PC-9 (cell line): ENCODE measurements at places on chromosomes 12 and 14. TPM values are rescaled to one million over a fixed set of nuclear protein-coding genes. Genes with fewer than 3 reads are reported as not detected.

DNA sequence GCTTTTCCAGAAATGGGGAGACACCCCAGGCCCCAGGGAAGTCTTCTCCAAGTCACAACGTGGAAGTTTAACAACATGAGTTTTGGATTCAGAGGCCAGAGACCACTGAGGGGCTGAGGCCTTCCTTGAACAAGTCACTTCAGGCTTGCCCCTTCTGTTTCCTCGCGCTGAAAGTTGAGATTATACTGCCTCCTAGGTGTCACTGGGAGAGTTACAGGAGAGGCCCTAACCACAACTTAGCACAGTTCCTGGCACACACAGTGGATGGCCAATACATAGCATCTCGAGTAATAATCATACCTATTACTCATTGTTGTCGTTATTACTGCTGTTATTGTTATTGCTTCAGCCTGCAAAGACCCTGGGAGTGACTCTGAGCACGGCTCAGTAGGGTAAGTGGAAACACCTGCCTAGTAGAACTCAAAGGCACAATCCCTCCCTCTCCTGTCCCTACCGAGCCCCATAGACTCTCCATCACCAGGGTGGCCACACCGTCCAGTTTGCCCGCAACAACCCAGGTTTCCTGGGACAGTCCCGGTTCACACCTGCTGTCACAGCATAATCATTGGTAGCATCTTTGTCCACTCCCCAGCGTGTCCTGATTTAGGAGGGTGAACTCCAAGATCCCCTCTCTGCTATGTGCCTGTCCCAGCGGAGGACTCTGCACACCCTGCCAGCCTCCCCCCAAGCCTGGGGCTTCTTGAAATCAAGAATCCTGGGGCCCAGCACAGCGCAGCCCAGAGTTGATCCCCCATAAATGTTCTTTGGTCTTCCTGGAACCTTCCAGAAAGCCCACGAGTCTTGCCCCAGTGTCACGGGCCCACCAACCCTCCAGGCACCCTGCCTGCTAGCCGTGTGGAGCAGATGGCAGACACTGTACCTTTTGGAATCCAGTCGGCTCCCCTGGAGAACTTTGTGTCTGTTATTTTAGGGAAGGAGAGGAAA lies 85.0 kb downstream of the SYNE3 start:
- H3K4me1 ChIP-seq = no peaks in the 10 kb centered on the region
- H3K36me3 ChIP-seq = no peaks in the 10 kb centered on the region
- H3K4me3 ChIP-seq = no peak overlapping the region
- no peak for DNase-seq
- no peak overlapping the region for H3K27ac ChIP-seq

DNA sequence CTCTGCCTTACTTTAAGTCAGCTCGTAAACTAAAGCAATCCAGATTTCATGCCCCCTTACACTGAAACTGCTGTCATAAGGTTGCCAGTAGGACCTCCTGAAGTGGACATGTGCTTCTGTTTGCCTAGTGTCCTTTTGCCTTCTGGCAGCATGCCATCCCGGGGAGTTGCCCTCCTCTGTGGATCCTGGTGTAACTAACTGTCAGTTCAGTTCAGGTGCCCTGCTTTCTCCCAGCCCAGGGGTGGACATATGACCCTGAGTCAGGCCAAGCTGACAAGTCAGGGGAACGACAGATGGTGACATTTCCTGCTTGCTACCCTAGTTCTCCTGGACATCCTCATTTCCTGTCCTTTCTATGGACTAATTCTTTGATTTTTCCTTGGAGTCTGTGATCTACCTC lies 25.6 kb downstream of the AKAP6 start:
- no peak overlapping the region for H3K4me3 ChIP-seq
- H3K4me1 ChIP-seq = no peaks in the 10 kb centered on the region

Gene BCL2L2
- total RNA-seq = 20.3 and 25.7 TPM in 2 replicates

- no peak overlapping the region for H3K27ac ChIP-seq
- no peaks in the 10 kb centered on the region for H3K27me3 ChIP-seq
- no peak overlapping the region for H3K4me3 ChIP-seq
- peaks cover 7% of the 10 kb centered on the region for H3K4me1 ChIP-seq
- 0 out of 2 replicates have a peak, but pooled peaks cover 4% of the 10 kb centered on the region for H3K36me3 ChIP-seq
Measured at GRCh38 chr12:124488520-124488919, 78.9 kb downstream of the NCOR2 start.

GRCh38 chr14:72535485-72535884 lies 358.4 kb downstream of the DPF3 start:
- DNase-seq = no peak
- H3K4me3 ChIP-seq = no peak overlapping the region
- H3K27ac ChIP-seq = no peak overlapping the region
- no peaks in the 10 kb centered on the region for H3K4me1 ChIP-seq
- peaks cover 52% of the 10 kb centered on the region for H3K27me3 ChIP-seq

GRCh38 chr14:70555890-70556289 lies 21.1 kb upstream of the ADAM20 start:
- H3K4me3 ChIP-seq = no peak overlapping the region
- no peaks in the 10 kb centered on the region for H3K36me3 ChIP-seq
